ENCODE measurements at places on chromosomes 1 and 21. TPM values are rescaled to one million over a fixed set of nuclear protein-coding genes. Genes with fewer than 3 reads are reported as not detected.
A peak's percentile ranks its signal among the peaks of the same experiment; 100 is the strongest.

SPATA6 gene
- total RNA-seq = 66.4 TPM

DNA sequence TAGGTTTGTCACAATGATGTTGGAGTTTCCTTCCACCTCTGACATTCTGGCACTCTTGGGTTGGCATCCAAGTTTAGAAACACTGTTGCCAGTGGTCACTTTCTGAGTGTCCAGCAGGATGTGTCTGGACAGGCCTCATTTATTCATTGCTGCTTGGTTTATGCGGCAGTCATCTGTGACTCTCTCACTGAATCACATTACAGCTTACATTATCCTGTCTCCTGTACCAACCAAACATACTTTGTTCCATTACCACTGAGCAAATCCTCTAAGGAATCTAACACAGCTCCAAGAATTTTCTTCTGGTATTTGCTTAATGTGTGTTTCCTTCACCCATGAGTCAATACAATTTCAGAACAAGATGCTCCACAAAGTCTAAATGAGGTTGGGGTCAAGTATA is 19.9 kb downstream of the SGIP1 start:
- DNase-seq = no peak

GRCh38 chr1:84737590-84737989 is 47.3 kb upstream of the SSX2IP start:
- DNase-seq = no peak

DNA sequence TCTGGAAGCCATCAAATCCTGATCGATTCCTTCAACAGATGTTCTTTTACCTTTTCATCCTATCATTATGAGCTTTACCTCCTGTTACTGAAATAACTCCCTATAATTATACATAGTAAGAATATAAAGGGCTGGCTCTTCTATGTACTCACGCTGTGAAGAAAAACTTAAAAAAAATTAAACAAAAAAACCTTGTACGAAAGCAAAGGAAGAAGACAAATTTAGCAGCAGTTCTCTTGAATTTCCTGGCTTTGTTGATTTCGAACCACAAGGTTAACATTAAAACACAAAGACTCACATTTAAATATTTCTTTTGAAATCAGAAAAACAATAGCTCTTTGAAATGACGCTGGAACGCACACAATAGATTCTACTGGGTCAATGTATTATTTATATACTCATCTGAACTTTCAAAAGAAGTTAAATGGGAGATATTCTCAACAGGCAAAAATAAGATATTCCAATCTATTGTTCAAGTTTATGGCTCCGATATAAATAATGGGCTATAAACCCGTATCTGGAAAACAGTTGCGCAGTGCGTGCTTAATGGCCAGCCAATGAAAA is 13.6 kb upstream of the SPEN start:
- DNase-seq = peak; percentile 84

SPRR5 gene
- not detected for total RNA-seq

DNA sequence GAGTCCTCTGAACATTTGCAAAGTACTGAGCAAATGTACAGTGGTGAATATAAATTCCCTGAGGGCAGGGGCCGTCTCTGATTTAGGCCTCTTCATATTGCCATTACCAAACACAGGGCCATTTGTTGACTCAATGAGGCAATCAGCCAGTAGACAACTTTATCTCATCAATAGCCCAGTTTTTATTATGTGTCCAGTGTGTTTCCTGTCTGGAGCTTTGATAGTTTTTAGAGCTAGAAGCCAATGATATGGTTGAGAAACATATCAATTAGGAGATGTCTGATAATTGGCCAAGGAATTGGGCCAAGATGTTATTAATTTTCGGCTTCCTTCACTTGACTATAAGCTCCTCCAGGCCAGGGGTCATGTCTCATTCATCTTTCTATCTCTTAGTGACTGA is 163.0 kb downstream of the ROR1 start:
- DNase-seq = no peak

GRCh38 chr1:247500865-247501264 is 35.4 kb downstream of the OR2C3 start:
- DNase-seq = no peak

DNA sequence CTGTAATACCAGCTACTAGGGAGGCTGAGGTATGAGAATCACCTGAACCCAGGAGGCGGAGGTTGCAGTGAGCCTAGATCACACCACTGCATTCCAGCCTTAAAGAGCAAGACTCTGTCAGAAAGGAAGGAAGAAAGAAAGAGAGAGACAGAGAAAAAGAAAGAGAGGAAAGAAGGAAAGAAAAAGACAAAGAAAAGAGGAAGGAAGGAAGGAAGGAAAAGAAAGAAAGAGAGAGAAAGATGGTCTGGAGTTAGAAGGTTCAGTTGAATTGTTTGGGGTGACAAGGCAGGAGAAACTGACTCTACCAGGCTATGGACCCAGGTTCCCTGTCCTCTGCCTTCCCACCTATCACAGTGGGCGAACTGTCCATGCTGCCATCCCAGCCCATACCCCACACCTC is 27.4 kb upstream of the PIK3CD start:
- DNase-seq = no peak

CACNA1S gene
- 0.09 TPM for total RNA-seq

DNA sequence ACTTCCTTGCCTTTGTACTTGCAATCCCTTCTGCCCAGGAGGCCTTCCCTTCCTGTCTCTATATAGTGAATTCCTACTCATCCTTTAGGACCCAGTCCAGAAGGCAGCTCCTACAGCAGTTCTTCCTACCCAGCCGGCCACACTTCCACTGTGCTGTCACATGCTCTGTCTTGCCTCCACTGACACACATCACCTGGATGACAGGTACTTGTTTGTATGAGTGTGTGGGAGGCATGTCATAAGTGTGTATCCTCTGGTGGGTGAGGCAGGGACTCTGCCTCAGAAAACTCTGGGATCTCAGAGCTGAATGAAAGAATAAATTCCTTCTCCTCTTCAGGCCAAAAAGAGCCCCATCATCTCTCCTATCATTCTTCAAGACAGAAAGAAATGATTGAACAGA is 5.1 kb upstream of the OSCP1 start:
- DNase-seq = no peak

GRCh38 chr1:96365596-96366390 is 355.8 kb upstream of the PTBP2 start:
- DNase-seq = no peak

GPN2 gene
- total RNA-seq = 14.4 TPM

DNA sequence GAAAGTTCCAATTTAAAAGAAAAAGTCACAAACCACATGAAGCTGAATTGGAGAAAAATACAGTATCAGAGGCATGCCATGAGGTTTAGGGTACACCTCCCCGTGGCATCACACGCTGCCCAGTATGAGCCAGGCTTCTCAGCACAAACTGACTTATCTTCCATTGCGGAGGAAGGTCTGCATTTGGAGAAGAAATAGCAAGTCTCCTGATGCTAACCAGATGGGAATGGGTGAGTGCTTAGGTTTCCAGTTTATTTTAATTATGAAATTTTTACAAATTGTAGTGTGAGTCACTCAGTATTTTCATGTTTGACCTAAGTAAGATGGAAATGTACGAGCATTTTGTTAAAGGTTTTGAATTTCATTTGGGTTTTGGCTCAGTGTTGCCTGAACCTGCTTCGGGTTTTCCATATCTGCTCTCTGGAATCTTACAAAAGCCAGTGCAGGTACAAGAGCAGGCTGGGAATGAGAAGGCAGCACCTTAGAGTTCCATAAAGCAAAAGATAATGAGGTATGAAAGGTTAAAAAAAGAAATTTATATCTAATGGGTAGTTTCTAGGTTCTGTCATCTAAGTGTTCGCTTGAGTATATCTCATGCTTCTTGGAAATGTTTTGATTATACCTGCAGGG is 213.9 kb downstream of the PATJ start:
- no peak for DNase-seq

OR10J1 gene
- not detected for total RNA-seq

PDC gene
- not detected for total RNA-seq

FAM72B gene
- 1.7 TPM for total RNA-seq

FAM229A gene
- total RNA-seq = 3.2 TPM

NT5C1A gene
- 1.00 TPM for total RNA-seq

DNA sequence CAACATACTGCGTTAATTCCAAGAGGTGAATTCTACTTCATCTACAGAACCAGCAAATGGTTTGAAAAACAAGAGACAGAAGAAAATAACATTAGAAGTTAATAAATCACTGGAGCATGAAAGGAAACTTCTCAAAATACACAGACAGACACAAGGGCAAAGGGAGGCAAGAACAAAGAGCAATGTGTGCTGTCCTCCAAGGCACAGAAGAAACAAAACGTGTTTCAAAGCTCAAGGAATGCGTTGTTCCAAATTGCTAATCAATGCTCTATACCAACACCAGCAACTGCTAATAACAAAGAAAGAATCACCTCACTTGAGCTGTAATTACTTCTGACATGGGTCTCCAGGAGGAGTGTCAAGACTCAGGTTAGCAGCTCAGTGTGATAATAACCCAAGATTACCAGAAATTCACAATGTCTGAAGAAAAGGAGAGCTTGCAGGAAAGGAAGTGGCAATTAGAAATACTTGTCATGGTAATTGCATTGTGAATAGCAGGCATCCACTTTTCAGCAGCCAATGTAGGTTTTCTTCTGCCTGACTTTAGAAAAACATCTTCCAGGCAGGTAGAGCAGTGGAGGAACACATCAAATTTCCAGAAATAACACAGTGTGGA is 175.4 kb downstream of the SEC16B start:
- no peak for DNase-seq

GRCh38 chr21:16002874-16003466 is 273.2 kb downstream of the USP25 start:
- DNase-seq = peak; percentile 28

DNA sequence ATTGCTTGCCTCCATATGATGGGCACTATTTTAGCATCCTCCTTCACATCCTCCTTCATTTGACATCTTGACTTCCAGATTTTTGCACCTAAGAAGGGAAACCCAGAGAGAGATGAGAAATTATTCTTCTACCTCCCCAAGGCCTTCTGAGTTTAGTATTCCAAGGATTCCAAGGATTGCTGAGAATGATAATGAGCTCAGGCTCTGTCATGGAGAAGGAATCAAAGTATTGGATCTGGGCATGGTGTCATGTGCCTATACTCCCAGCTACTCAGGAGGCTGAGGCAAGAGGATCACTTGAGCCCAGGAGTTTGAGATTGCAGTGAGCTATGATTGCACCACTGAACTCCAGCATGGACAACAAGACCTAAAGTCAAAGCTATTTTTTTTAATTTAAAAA is 26.6 kb upstream of the ZNF281 start:
- DNase-seq = no peak

- DNase-seq = no peak
These were observed 252.6 kb downstream of the NFIA start for GRCh38 chr1:61334718-61335589.

- no peak for DNase-seq
These were observed 6.6 kb upstream of the ADAM30 start for GRCh38 chr1:119902775-119903442.

Data from cerebellum (tissue), 4 donors.